Stimulated activated CD4-positive, alpha-beta T cell treated with anti-CD3 and anti-CD28 coated beads, Interleukin-12 subunit alpha, Interleukin-12 subunit beta, amount 100 ng/mL, for 48 hours (primary cell): ENCODE measurements at places on chromosomes 6 and 20.

DNA sequence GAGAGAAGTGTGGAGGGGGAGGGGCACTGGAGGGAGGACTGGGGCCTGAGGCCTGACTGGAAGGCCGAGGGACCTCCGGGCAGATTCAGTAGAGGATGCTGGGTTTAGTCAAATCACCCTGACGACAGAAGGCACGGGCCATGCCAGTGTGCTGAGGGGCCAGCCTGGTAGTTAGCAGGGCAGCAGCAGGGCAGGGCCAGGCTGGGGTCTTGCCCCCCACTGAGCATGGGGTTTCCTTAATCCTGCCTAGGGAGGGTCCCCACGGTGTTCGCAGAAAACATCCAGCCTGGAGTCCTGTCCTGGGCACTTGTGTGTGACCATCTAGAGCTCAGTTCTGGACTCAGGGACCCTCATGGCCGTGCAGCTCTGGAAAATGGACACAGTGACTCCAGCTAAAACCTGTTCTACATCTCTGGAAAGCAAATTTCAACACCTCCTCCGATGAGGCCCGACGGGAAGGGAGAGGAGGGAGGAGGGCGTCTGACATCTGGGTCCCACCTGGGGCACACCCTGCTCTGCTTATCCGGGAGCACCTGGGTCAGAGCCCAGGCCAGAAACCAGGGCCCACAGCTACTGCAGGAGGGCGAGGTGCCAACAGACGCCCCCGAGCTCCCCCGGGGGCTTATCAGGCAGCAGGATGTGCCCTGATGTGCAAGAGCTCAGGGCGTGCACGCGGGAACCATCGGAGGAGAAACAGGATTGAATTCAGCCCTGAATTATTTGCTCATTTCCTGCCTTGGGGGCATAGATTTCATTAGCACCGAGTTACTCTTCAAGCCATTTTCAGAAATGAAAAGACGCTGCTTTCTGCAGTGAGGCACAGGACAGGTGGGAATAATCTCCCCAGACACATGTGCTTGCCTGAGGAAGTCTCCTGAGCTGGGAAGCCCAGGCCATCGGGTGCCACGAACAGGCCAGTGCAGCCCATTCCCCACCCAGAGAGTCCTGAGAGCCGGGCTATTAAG is 78.0 kb upstream of the MPC1 start:
- no peak for DNase-seq

GRCh38 chr6:43762966-43763695 is 6.9 kb upstream of the VEGFA start:
- no peak for DNase-seq

GRCh38 chr6:111623046-111623718 is 17.5 kb upstream of the TRAF3IP2 start:
- no peak for DNase-seq

DNA sequence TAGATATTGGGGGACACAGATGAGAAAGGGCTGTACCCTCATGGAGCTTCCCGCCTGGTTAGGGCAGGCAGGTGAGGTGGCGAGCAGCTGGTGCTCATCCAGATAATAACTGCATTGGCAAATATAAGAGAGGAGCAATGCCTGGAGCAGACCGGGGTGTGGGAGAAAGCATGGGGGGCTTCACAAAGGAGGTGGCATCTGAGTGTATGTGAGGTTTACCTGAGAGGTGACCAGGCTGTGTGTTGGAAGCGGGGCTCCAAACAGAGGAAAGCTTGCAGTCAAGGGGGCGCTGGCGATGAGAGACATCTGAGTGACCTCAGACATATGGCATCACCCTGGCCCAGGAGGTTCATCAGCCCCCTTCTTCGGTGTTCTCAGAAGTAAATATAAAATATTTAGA is 72.1 kb upstream of the PMEPA1 start:
- no peak for DNase-seq

- DNase-seq, result no peak
Measured at GRCh38 chr20:3459881-3460307, 10.9 kb upstream of the ATRN start.

- no peak for DNase-seq
Measured at GRCh38 chr6:84501315-84501714, 263.1 kb downstream of the TBX18 start.

- DNase-seq, result peak; percentile 67
Measured at GRCh38 chr6:42661540-42662153, 60.8 kb downstream of the PRPH2 start.

DNA sequence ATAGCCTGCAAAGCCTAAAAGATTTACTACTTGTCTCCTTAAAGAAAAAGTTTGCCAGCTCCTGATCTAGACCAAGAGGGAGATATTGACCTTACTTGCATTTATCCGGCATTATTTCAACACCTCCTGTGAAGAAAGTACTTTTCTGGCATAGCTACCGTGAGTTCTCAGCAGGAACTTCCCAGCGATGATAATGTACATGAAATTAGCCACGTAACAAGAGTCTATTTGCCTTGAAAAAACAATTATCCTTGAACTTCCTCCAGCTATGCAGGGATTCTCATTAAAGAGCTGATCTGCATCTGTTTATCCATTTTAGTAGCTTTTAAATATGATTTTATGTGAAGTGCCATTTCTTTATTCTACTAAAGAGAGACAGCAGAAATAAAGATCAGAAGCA is 41.7 kb downstream of the ALDH5A1 start:
- no peak for DNase-seq

DNA sequence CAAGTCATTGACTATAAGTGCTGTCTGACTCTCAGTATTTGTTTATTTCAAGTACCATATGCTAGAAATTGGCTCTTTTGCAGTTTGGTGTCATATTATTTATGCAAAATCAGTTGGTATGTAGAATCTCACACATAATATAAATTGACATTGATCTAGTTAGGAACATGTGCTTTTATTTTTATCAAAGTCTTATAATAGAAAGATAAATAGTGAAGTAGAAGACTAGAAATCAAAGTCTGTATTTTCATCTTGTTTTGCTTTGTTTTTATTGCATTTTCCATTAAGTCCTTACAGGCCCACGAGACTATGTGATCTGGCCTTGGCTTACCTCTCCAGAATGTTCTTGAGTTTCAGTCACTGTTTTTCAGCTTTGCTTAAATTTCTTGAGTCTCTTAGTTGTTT is 300.3 kb downstream of the LAMA2 start:
- DNase-seq, result no peak

GRCh38 chr6:163449076-163449475 is 34.6 kb downstream of the QKI start:
- no peak for DNase-seq

DNA sequence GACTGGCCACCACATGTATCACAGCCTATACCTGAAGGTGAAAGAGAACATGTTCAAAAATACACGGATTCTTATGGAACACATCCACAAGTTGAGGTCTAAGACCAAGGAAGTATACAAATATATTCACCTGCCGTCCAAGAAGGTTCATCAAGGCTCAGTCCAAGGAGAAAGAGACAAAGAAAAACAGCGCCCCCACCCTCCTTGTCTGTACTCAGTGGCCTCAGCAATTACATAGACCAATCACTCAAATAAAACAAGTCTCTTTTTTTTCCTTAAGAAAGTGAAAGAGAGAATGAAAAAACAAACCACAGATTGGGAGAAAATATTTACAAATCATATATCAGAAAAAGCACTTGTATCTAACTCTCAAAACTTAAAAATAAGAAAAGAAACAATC is 19.5 kb downstream of the CPXM1 start:
- DNase-seq, result no peak

- no peak for DNase-seq
Measured at GRCh38 chr6:16713597-16713996, 47.7 kb downstream of the ATXN1 start.
